Brain (organoid and tissue), 16 donors: ENCODE measurements at places on chromosomes 13 and 19.

DNA sequence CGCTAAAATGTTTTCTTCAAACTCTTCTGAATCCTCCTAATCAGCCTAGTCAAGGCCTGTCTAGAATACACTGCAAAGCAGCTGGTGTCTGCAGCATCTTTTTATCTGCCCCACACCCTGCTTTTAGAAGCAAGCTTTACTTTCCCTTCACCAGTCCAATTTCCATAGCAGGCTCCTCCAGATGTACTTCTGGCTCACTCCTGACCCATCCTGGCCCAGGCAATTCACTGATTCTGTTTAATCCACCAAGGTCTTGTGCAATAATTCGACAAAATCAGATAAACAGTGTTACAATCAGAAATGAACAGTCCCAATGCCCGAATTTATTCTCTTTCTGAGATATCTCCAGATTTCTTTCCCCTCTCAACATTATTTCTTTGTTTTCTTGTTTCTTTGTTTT lies 415.2 kb upstream of the SGCG start:
- DNase-seq, result no peak

DNA sequence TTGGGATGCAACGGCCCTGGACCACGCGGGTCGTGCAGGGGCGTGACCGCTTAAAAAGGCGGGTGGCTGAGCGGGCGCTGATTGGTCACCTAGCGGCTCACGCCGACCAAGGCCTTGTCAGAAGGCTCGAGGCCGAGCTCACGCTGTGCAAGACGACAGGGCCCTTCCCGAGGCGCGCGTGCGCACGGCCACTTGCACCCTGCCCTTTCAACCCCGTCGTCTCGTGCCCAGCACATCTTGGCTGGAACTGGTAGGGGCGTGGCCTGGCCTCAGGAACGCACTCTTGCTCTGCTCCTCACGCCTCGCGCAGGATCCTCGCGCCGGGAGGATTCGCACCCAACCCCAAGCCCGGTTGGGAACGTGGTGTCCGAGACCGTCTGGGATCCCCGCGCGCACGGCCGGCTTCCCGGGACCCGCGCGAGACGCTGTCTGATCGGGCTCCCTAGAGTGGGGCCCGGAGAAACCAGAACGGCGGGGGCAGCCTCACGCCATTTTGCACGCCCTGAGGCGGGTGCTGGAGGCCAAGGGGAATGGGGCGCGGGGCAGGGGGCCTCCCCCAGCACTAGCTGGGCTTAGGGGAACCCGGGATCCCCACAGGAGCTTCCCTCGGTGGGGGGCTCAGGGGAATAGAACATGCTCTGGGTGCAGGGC lies at the start of gene MEIOSIN:
Gene MEIOSIN, plus strand, starts transcription at position 280 of the 651 bp plus-strand sequence. CDS start 1,938 bp downstream, outside the sequence.
- no peak for DNase-seq

DNA sequence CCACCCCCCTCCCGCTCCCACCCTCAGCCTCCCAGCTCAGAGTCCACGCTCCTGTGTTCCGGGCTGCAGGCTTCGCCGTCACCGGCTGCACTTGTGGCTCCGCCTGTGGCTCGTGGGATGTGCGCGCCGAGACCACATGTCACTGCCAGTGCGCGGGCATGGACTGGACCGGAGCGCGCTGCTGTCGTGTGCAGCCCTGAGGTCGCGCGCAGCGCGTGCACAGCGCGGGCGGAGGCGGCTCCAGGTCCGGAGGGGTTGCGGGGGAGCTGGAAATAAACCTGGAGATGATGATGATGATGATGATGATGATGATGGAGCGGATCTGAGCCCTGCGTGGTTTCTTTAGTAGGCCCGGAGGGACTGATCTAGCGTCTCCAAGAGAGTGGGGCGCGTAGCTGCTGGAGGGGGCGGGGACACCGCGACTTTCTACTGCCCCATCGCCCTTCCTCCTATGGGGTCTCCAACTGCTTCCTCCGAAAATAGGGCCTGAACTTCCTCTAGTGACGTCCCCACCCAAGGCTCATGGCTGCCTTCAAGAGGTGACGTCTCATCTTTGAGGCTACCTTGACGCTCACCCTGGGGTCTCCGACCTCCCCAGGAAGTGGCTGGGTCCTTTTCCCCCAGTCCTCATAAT lies 1.4 kb downstream of the RETN start:
- DNase-seq, result peak; percentile 74

DNA sequence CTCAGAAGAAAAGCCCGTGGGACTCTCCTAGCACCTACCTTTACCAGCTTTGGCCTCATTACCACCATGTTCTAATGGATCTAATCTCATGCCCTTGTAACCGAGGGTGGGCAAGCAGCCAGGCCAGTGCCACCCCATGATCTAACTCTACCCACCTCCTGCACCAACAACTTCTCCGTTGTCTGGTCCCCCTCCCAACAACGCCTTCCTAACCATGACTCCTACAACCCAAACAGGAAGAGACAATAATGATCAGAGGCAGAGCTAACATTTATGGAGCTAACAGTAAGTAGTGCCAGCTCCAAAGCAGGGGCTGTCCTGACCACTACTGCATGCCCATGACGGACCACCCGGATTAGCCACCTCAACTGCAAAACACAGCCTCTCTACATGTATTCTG lies 3.5 kb downstream of the USP12 start:
- DNase-seq, result no peak

- no peak for DNase-seq
These were observed 1.4 kb downstream of the FZR1 start for GRCh38 chr19:3507371-3508120.

DNA sequence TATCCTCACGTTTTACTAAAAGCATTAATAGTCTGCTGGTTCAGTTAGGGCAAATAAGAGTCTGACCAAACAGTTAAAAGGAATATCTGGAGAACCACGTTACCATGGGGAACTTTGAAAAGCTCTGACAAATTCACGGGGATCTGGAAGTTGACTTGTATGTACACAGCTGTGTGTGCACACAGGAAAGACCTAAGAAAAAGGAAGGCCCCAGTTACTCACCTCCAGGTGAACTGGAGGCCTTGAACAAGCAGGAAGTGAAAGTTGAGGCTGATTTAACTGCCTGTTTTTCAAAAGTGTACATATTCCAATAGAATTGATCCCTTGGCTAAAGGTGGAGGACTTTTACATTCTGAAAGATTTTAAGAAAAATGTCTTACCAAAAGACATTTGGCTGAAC lies 1891.6 kb upstream of the PCDH20 start:
- no peak for DNase-seq
